NCI-H510A treated with DMSO at 0.1 percent for 48 hours (cell line): ENCODE measurements at places on chromosomes 6 and 20.
A peak's percentile ranks its signal among the peaks of the same experiment; 100 is the strongest.

- DNase-seq: peak; percentile 47
Observed at GRCh38 chr6:37168811-37169495, 999 bp upstream of the PIM1 start.

GRCh38 chr6:43454696-43455530 lies 435 bp downstream of the DLK2 start:
- no peak for DNase-seq

- DNase-seq: no peak
Observed at GRCh38 chr20:58774667-58775263, 75.9 kb downstream of the GNAS-AS1 start.

DNA sequence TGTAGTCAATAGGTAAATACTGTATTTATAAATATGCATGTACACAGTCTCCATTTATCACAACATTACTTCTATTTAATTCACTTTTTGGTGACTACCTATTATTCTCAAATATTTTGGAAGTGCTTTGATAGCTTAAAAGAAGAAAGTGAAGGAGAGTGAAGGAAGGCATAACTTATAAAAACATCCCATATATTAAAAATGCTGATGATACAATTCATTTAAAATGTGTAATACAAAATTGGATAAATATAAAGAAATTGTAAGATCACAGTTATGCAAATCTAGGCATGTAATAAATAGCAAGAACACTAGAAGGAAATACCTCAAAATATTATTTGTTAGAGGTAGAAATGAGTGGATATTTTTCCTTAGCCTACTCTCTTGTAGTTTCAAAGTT lies 111.6 kb upstream of the ADTRP start:
- no peak for DNase-seq

GRCh38 chr6:39909701-39910100 lies 24.6 kb downstream of the MOCS1 start:
- no peak for DNase-seq

DNA sequence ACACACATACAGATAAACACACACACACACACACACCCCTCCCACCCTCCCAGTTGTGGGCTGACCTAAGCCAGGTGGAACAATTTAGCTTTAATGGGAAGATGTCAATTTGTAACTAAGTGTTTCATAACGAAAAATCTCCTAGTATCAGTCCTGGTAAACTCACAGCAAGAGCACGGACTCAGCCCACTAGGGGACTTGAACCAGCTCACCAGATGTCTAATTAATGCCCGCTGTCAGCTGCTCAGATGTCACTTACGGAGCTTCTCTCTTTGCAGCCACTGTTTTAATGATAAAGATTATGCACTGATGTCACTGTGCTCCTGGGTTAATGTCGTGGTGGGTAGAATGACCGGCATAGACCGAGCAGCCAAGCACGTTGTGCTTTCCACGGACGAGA lies 116.6 kb upstream of the INSM1 start:
- DNase-seq: no peak

GRCh38 chr6:63391203-63391970 lies 71.6 kb upstream of the LGSN start:
- DNase-seq: no peak

- no peak for DNase-seq
Observed at GRCh38 chr6:10382322-10382721, 32.6 kb downstream of the TFAP2A start.

DNA sequence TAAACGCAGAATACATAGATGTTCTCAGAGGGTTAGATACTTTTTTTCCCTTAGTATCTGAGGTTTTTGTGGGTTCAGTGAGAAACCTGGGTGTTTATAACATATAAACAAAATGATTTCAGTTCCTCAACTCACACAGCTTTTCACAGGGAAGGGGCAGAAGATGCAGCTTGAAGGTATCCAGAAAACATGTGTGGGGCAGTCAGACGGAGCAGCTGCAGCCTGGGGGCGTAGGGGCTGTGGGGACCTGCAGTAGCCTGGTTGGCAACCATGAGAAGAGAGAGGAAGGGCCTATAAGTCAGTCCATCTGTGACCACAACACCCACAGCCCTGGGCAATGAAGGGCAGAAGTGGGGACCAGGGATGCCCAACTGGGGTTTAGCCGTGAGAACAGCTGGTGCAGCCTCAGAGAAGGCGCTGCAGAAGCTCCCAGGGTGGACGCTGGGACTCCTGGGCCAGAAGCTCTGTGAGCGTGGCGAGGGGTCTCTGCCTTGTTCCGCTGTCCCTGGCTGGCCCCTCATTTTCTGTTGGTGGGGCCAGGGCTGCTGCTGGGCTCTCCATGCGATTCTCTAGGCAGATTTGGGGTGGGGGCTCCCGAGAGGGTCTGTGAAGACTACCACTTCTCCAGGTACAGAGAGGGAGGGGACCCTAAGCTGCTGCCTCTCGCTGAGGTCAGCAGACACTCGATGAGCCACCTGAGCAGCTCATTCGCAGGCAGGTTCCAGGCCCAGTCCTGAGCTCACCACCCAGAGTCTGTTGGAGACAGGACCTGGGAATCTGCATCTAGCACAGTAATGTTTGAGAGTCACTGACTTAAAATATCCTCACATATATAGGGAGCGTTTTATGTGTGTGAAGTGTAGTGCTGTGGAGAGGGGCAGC lies 181.2 kb downstream of the ZDHHC14 start:
- no peak for DNase-seq

GRCh38 chr6:27838945-27839625 lies 73.1 kb downstream of the OR2B2 start:
- peak; percentile 45 for DNase-seq

- DNase-seq: no peak
Observed at GRCh38 chr20:51396365-51396909, 146.1 kb downstream of the NFATC2 start.

DNA sequence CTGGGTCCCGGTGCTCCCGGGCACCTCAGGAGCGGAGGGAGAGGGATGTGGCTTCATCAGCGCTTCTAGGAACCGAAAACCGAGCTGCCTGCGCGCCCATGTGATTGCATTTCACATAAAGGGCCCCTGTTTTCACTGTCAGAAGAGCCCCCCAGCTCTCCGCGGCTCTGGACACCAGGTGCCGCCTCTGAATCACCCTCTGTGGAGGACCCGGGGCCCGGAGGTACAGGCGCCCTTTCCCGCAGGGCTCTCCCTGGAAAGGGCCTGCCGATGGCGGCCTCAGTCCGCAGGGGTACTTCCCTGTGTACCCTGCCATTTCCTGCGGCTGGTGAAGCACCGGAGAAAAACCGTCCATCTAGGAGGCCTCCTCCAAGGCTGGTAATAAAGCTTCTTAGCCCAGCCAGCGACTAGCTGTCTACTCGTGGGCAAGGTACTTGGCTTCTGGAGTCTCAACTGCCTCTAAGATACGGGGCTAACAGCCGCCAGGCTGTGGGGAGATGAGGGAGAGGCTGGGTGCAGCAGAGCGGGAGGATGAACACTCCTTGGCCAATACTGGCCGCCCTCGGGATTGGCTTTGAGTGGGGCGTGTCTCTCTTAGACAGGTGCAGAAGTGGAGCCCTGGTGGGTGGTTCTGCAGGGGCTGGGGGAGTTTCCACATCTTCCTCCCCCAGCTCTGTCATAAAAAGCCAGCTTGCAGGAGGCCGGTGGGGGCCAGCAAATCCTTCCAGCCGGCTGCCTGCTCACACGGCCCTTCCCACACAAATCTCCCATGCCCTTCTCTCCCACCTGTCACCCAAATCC lies 1.6 kb downstream of the PPP1R16B start:
- DNase-seq: peak; percentile 27

DNA sequence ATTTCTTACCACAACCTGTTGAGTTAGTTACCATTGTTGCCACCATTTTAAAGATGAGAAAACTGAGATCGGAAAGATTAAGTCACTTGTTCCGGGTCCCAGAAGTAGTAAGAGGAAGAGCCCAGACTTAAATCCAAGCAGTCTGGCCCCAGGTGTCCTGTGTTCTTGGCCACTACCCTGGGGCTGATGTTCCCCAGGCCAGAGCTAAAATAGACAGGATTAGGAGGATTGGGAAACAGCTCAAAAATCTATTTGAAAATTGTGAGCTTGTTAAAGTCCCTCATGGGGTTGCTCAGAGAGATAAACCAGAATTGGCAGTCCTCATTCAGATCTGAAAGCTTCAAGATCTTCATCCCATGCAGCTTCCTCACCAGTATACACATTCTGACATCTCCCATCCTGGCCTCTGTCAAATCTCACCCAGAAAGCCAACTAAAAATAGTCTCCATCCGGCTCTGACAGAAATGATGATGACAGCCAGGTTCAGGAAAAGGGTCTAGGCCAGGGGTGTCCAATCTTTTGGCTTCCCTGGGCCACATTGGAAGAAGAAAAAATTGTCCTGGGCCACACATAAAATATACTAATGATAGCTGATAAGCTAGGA lies 62.0 kb downstream of the GFOD1 start:
- DNase-seq: no peak

GRCh38 chr6:20952699-20953474 lies 418.6 kb downstream of the CDKAL1 start:
- DNase-seq: peak; percentile 31

DNA sequence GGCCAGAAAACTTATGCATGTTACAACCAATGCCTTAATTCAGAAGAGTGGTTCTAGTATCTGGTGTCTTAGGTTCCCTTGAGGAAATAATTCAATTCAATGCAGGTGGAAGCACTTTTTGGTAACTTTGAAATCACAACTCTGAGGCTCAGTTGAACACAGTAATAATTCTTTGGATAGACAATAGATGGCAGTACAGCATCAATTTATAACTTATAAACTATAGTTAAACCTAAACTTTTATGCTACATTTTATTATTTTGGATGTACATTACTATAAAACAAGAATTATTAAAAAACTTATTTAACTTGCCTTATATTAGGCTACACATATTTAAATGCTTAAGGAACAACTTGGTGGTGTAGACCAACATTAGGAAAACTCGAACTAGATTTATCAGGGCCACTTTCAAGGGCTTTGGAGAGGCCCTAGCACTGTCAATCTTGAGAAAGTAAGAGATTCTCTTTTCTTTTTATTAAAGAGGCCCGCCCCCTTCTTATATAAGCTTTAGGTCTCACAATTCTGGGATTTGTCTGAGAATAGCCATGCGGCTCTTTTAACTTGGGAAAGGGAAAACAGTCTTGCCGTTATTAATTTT lies 85.9 kb downstream of the CRYBG1 start:
- DNase-seq: peak; percentile 23

- no peak for DNase-seq
Observed at GRCh38 chr20:19512886-19513677, 245.0 kb upstream of the RIN2 start.
